Upper lobe of right lung (tissue), 1 donor: ENCODE measurements at places on chromosomes 1 and 21. TPM values are rescaled to one million over a fixed set of nuclear protein-coding genes. Genes with fewer than 3 reads are reported as not detected.

The ILDR2 gene
- total RNA-seq = 0.98 TPM

GRCh38 chr1:145858901-145859490, at the start of gene PIAS3:
Gene PIAS3 (minus strand): TSS chr1:145859081. CDS start chr1:145858990, 91 bp downstream.
- H3K36me3 ChIP-seq = peaks cover 28% of the 10 kb centered on the region
- H3K4me3 ChIP-seq = peak within 1 kb of the TSS; percentile 95
- no peaks in the 10 kb centered on the region for H3K27me3 ChIP-seq
- H3K4me1 ChIP-seq = peaks cover 13% of the 10 kb centered on the region

DNA sequence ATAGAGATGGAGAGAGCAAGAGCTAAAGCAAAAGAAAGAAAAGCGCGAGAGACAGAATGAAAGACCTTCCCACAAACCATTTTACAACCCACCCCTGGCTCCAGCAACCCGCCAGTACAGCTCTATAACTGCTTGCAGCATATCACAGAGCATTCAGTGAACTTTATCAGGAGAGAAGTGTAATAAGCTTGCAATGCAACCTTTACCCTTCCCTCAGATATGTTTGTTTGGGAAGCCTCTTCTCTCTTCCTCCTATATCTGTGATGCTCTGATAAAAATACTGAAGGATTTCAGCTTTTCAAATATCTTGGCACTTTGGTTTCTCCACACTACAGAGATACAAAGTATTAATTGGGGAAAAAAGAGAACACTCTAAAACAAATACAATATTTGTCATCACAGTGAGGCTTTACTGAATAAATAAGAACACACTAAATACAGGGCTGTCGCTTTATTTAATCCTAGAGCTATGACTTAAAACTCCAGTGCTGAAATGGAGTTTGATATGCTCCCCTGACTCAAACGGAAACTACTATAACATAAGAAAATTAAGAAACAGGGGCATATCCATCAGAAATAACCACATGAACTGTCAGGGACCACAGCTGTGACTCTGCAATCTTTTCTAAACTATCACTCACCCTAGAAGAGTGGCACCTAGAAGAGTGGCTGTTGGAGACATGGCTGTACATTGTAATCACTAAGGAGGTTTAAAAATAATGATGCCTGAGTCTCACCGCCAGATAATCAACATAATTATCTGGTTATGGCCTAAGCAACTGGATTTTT, 6.7 kb downstream of the CRP start:
- no peaks in the 10 kb centered on the region for H3K36me3 ChIP-seq
- DNase-seq = no peak
- H3K4me1 ChIP-seq = no peaks in the 10 kb centered on the region
- no peak overlapping the region for H3K4me3 ChIP-seq

The GCSAML gene
- total RNA-seq = 2.7 TPM

The APOBEC4 gene
- total RNA-seq = not detected

The FHAD1 gene
- total RNA-seq = 2.4 TPM

GRCh38 chr1:183871142-183871541, 66.2 kb downstream of the RGL1 start:
- no peaks in the 10 kb centered on the region for H3K27me3 ChIP-seq
- H3K4me1 ChIP-seq = peaks cover 45% of the 10 kb centered on the region
- no peak overlapping the region for H3K4me3 ChIP-seq
- H3K36me3 ChIP-seq = peaks cover 10% of the 10 kb centered on the region
- H3K27ac ChIP-seq = peak overlapping the region; percentile 27

The ATAD3C gene
- 10.4 TPM for total RNA-seq

DNA sequence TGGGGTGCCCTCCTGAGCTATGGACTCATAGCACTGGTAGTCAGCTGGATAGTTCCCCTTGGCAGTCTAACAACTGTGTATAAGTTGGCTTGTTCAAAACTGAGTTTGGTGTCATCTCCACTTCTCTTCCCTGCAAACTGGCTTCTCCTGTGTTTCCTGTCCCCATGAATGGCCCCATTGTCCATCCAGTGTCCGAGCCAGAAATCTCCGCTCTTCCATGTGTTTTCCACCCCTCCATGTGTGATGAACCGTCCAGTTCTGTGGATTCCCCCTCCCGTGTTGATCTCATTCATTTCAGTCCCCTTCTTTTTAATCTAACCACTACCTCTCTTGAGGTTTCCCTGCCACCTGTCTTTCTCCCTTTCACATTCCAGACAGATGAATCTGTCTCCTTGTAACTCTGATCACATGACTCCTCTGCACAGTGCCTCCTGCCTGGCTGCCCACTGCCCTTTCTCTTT, 195.7 kb downstream of the ROR1 start:
- no peak for DNase-seq
- H3K36me3 ChIP-seq = no peaks in the 10 kb centered on the region
- H3K4me1 ChIP-seq = no peaks in the 10 kb centered on the region
- H3K4me3 ChIP-seq = no peak overlapping the region
- H3K27ac ChIP-seq = no peak overlapping the region
- H3K27me3 ChIP-seq = no peaks in the 10 kb centered on the region

GRCh38 chr1:9291914-9292360, 757 bp upstream of the SPSB1 start:
- H3K4me3 ChIP-seq = peak overlapping the region; percentile 87
- H3K27ac ChIP-seq = peak overlapping the region; percentile 86
- DNase-seq = no peak
- no peaks in the 10 kb centered on the region for H3K27me3 ChIP-seq

GRCh38 chr1:17789926-17790325, 34.8 kb downstream of the ACTL8 start:
- H3K27me3 ChIP-seq = peaks cover 19% of the 10 kb centered on the region
- H3K36me3 ChIP-seq = no peaks in the 10 kb centered on the region
- no peaks in the 10 kb centered on the region for H3K4me1 ChIP-seq
- no peak for DNase-seq
- no peak overlapping the region for H3K4me3 ChIP-seq
- no peak overlapping the region for H3K27ac ChIP-seq

DNA sequence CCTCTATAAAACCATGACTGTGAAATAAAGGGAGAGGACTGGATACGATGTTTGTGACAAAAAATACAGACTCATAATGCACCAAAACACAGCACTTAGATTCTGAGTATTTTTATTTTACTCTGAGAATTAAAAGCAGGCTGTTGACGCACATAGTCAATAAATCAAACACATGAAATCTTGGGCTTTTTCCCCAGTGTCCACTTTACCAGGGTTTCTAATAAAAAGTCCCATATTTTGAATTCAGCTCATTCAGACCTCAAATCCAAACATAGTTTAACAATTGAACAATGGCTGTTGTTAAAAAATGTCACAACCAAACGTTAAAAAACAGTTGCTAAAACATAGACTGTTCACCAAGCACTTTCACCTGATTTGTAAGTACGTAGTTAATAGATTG, 553.4 kb downstream of the LTN1 start:
- H3K36me3 ChIP-seq = no peaks in the 10 kb centered on the region
- H3K27me3 ChIP-seq = no peaks in the 10 kb centered on the region
- no peak overlapping the region for H3K27ac ChIP-seq
- no peak overlapping the region for H3K4me3 ChIP-seq
- H3K4me1 ChIP-seq = peaks cover 6% of the 10 kb centered on the region

DNA sequence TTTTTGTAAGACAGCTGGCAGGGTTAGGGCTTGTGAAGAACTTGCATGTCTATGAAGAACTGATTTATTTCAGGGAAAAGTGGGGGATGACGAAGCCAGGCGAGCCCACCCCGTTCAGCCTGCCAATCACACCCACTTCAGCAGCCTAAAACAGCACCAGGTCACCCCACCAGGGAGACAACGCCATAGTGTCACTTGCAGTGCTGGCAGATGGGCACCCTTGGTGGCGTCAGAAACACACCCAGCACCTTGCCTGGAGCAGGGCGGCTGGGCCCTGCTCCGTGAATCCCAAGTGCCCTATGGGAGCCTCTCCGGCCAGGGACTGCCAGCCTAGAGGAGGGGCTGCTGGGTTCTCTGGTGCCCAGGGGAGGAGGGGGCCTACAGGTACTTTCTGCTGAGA, 5.0 kb upstream of the NADK start:
- no peak for DNase-seq
- H3K4me1 ChIP-seq = peaks cover 50% of the 10 kb centered on the region
- peak overlapping the region; percentile 69 for H3K27ac ChIP-seq

The ZBTB7B gene
- 80.4 TPM for total RNA-seq

DNA sequence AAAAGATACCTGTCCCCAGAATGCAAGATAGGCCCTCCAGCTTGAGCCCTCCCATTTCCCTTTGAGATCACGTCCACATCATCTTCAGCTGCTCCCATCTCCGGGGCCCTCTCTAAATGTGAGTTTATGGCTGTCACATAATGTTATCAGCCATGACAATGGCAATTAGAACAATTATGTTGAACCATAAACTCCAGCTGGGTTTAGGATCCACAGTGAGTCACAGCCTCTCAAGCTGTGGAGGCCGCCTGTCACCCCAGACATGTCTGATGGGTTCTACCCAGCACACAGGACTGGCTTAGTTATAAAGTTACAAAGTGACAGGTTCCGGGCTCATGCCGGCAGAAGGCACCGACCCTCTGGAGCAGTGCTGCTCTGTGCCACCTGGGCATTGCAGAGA, 597.3 kb downstream of the PTPRU start:
- DNase-seq = no peak
- H3K4me3 ChIP-seq = no peak overlapping the region
- H3K27me3 ChIP-seq = peaks cover 18% of the 10 kb centered on the region
- H3K27ac ChIP-seq = no peak overlapping the region

- no peak for DNase-seq
- H3K36me3 ChIP-seq = no peaks in the 10 kb centered on the region
- no peak overlapping the region for H3K4me3 ChIP-seq
- H3K4me1 ChIP-seq = no peaks in the 10 kb centered on the region
Observed at GRCh38 chr1:29961293-29962059, 725.2 kb downstream of the PTPRU start.

The SLC5A3 gene
- 24.1 TPM for total RNA-seq

The PPIAL4G gene
- total RNA-seq = 0.20 TPM

DNA sequence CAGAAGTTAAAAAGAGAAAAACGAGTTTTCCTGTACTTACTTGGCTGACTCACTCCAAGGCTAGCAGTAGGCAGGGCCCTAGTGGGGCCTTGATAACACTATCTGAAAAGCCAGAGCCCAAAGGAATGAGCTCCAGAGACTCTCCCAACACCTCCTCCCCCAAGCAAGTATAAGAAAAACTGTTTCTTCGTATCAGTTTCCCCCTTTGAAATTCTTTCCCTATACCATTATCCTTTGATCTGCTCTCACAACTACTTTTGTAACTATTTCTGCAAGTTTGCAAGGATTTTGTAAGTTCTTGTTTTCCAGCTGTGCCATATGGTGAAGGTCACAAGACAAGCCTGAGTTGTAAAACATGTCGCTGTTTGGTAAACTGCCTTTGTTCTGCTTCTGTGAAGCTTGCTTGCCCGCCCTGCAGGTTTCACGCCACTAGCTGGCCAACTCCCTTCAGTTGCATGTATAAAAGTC, 36.5 kb upstream of the KCNJ15 start:
- H3K27me3 ChIP-seq = no peaks in the 10 kb centered on the region
- H3K4me3 ChIP-seq = no peak overlapping the region
- H3K27ac ChIP-seq = no peak overlapping the region
- no peak for DNase-seq
- H3K36me3 ChIP-seq = no peaks in the 10 kb centered on the region
- H3K4me1 ChIP-seq = peaks cover 7% of the 10 kb centered on the region

DNA sequence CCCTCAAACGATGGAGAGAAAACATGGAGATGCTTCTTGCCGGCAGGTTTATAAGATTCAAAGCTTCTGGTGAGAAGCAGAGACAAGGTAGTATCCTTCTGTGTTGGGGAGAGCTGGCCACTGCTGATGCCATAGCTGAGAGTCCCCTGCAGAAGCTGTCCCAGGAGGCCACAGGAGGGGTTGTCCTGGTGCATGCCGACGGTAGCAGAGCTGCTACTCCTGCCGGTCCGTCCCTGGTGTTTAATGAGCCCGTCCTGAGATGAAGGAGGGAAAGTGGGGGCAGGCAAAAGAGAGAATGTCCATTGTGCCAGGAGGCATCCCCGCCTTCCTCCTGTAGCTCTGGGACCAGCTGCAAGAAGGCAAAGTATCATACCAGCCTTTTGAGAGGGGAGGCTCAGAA, 10.4 kb upstream of the C2CD2 start:
- no peaks in the 10 kb centered on the region for H3K36me3 ChIP-seq
- no peak overlapping the region for H3K27ac ChIP-seq

DNA sequence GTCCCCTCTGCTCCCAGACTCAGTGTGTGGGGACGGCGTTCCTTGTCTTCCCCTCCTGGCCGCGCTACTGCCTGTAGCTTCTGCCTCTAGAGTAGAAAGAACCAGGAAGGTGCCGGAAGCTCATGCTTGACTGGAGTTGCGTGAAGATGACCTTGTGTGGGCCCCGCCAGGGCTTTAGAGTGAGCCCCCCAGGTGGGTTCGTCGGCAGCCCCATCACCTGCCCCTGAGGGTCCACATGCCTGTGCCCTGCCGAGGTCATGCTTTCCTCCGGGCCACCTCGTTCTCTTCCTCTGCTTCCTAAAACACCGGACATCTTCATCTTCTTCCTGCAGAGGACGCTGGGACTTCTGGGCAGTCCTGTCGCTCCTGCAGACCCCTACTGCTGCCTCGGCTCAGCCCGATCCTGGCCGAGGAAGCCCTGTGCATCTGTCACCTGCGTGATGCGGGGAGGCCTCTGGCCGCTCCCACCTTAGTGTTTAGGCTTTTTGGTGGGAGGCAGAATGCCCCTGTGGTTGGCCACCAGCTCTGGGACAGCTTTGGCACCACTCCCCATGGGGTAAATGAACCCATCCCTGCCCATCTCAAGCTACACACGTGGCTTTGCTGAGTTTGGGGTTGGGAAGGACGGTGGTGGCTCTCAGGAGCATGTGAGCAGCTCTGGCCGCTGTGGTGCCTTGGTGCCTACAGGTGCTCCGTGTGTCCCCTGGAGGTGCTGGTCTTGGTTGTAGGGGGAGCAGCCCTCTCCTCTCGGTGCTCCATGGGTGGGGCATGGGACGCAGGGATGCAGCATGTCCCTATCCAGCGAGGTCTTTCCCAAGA, 12.3 kb downstream of the OBSCN start:
- no peak overlapping the region for H3K27ac ChIP-seq
- H3K4me3 ChIP-seq = no peak overlapping the region
- H3K27me3 ChIP-seq = no peaks in the 10 kb centered on the region
- no peaks in the 10 kb centered on the region for H3K36me3 ChIP-seq
- no peak for DNase-seq
- H3K4me1 ChIP-seq = no peaks in the 10 kb centered on the region
